Nucleus accumbens (tissue), 56 donors: ENCODE measurements at places on chromosomes 13 and 19.

GRCh38 chr19:29014857-29015436 lies 198.0 kb downstream of the UQCRFS1 start:
- DNase-seq: no peak

DNA sequence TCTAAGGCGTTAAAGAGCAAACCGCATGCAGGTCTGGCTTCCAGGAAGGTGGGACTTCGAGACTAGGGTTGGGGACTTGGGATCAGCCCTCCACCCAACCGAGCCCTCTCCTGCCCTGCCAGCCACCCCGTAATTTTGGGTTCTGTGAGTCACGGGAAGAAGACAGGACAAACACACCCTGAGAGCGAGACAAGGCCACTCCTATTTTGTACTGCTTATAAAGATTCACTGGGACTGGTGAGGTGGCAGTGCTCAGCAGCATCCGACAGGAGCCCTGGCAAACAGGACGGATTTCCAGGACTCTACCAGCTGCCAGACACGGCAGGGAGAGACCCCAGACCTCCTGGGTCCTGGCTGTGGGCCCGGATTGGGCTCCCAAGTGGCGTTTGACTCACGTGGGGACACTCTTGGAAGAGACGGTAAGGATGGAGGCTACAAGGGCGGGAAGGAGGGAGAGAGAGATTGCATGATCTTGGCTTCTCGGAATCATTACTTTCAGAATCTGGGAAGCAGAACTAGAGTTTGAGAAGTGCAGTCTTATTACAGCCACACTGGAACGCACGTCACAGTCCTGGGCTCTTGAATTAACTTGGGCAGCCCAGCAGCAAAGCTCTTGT lies at the start of gene C5AR2:
Gene C5AR2 (plus strand): TSS at position 245 of the 617 bp plus-strand sequence. CDS start 8,625 bp downstream, outside the sequence.
- no peak for DNase-seq

DNA sequence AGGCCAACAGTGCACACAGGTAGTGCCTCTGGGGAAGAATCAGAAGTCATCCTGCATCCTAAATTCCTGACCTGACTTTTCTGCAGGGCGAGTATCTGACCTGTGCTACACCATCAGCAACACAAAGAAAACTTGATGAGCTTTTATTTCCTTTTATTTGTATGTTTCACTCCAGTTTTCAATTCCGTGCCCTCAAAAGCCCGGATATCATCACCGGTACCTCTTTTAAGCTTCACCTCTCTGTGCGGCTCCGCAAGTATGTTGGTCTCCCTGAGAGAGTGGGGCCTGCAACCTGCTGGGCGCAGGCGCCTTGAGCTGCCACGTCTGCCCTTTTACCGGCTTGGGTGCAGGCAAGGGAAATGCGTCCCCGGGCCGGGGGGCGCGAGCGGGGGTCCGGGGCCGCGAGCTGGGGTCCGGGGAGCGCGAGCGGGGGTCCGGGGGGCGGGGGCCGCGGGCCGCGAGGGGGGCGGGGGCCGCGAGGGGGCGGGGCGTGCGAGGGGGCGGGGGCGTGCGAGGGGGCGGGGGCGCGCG lies 4.3 kb upstream of the DUXA start:
- DNase-seq: peak; percentile 4

DNA sequence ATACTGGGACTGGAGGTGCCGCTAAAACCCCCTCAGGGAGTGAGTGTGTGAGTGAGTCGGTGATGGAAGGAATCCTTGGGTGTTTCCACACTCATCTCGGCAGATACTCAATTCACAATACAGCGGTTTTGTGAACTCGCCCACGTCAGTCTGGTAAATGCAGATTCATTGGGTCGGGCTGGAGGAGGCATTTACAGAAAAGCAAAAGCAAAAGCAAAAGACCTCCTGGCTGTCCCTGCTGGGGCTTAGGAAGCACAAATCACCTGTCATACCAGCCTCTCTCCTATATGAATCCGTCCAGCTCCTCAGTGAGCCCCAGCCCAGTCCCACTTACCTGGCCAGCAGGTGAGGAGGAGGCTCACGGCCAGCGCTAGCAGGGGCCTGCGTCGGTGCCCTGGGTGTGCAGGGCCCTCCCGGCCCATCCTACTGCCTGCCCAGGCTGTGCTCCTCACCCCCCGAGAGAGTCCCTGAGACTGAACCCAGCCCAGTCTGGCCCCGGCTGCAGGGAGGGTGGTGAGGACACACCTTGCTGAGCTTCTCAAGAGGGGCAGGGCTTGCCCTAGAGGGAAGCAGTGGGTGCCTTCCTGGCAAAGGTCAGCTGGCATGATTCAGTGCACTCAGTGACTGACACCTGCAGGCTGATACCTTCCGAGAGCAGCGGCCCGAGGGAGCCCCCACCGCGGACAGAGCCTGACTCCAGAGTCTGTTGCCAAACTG lies at the start of gene MUC16:
Gene MUC16 (minus strand): TSS at position 475 of the 717 bp plus-strand sequence.
- DNase-seq: no peak

- DNase-seq: no peak
Measured at GRCh38 chr19:51030631-51031030, 4.2 kb downstream of the KLK12 start.

GRCh38 chr13:43908156-43909126 lies 28.7 kb downstream of the LACC1 start:
- no peak for DNase-seq

DNA sequence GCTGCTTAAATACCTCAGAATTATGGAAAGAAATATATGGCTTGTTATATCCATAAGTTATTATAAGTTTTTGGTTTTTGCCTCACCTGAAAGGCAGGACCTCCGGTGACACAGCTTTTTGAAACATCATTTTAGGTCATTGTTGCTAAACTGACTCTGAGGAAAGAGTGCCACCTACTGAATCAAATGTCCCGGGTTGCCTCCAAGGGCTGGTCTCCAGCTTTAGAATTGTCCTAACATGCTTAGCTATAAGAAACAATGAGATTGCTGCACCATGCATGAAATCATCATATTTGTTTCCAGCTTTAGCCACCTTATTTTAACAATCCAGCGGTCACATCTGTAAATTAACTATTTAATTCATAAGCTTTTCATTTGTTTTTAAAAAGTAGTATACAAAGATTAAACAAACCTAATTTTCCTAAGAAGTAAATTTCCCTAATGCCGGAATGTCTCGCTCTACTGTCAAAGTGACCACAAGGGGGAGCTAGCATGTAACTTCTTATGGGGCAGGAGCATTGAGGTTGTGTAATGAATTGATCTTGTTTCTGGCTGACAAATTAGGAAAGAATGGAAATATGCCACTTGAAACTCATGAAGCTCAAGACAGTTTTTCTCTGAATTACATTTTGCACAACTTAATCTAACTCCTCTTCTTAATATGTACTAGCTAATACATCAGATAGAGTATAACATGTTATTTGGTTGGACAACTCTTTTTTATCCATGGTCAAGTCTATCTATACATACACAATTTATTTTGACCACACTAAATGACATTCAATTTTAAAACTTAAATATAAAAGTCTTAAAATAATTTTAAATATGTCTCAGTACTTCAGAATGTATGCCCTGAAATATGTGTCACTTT lies 6.7 kb upstream of the PCDH17 start:
- DNase-seq: no peak

DNA sequence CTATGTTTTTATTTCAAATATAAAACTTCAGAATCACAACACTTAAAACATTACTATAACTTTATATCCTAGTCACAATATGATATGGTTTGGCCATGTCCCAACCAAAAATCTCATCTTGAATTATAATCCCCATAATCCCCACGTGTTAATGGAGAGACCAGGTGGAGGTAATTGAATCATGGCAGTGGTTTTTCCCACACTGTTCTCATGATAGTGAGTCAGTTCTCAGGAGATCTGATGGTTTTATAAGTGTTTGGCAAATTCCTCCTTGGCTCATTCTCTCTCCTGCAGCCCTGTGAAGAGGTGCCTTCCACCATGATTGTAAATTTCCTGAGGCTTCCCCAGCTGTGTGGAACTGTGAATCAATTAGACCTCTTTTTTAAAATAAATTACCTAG lies 307.6 kb downstream of the SPRY2 start:
- DNase-seq: no peak

GRCh38 chr19:11649941-11650340 lies 52.7 kb downstream of the ZNF627 start:
- DNase-seq: no peak

DNA sequence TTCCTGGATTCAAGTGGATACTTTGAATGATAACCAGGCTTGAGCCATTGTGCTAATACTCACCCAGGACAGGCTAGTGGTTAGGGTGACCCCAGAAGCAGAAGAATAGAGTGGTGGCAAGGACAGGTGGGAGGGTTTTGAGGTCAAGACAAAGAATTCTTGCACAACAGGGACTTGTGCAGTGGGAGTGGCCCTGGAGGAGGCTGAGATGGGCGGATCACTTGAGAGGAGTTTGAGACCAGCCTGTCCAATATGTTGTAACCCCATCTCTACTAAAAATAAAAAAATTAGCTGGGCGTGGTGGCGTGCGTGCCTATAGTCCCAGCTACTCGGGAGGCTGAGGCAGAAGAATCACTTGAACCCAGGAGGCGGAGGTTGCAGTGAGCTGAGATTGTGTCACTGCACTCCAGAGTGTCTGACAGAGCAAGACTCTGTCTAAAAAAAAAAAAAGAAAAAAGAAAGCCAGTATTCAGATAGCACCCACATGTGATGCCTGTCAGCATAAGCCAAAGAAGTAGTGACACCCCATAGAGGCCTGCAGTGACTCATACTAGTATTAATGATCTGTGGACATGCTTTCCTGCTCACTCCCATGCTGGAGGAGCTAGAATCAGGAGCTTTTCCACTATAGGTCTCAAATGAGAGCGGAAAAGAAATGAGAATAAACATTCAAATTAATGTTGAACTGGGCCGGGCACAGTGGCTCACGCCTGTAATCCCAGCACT lies 78.7 kb downstream of the RNF17 start:
- no peak for DNase-seq

DNA sequence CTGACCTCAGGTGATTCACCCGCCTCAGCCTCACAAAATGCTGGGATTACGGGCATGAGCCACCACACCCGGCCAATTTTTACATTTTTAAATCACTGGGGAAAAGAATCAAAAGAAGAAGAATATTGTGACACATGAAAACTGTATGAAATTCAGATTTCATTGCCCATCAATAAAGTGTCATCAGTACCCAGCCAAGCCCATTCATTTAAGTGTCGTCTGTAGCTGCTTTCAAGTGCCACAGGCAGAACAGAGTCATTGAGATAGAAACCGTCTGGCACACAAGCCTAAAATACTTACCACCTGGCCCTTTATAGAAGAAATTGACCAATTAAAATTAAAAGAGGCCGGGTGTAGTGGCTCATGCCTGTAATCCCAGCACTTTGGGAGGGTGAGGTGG lies 15.3 kb downstream of the COLGALT1 start:
- no peak for DNase-seq

DNA sequence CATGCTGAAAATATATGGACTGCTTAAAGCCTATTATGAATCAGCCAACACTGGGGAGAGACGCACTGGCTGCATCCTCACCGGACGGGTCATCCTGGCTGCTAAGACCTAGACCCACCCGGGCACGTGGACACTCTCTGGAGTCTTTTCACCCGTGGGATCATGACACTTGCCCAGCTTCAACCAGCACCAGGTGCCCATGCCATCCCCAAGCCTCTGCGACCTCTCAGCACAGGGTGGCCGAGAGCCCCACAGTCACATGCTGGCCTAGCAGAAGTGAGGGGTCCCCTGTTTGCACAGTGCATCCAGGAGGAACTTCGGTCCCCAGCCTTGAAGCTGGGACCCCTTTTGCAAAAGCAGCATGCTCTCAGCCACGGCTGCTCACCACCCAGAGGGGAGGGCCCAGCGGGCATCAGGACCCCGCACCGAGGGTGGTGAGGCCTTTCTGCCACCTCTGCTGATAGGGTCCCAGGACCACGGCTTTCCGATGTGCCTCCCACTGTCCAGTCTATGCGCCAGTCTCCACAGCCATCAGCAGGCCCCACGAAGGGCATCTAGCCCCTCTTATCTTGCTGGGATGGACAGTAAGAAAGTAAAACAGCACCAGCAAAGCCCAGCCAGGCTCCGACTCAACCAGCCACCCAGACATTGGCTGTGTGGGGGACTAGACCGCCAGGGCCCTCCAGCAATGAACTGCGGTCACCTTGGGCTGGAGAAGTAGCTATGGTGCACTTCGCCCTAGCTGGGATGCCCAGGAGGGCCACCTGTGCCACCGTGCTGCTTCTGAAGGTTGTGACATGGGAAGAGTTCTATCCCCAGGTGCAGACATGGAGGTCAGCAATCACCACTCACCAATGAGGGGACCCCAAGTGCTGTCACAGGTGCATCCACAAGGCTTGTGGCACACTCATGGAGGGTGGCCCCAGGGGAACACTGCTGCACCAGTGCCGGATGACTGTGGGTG lies 73.1 kb downstream of the CEBPG start:
- DNase-seq: no peak

DNA sequence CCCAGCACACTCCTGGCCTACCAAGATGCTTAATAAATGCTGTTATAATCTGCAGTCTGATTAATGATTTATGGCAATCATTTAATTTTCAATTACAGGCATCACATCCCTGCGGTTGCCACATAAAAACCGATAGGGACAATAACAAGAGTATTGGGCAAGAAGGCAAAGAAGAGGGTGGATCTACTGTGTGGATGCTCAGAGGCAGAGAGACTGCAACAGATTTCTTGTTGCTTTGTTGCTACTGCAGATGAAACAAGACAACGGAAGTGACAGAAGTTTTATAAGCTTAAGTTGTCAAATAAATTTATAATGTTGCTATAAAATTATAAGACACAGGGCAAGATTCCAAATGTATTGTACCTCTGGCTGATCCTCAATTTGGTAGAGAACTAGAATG lies 154.8 kb downstream of the ABCC4 start:
- DNase-seq: no peak

- DNase-seq: no peak
Measured at GRCh38 chr19:56299688-56300087, 15.0 kb downstream of the ZSCAN5A start.

- DNase-seq: no peak
Measured at GRCh38 chr19:15161028-15161984, 39.5 kb downstream of the NOTCH3 start.

- DNase-seq: peak; percentile 94
Measured at GRCh38 chr19:51688671-51689571, 4.2 kb upstream of the SPACA6 start.

- DNase-seq: no peak
Measured at GRCh38 chr19:51742789-51743188, 8.9 kb downstream of the FPR1 start.

GRCh38 chr19:15038294-15038693 lies 11.0 kb upstream of the CASP14 start:
- no peak for DNase-seq

DNA sequence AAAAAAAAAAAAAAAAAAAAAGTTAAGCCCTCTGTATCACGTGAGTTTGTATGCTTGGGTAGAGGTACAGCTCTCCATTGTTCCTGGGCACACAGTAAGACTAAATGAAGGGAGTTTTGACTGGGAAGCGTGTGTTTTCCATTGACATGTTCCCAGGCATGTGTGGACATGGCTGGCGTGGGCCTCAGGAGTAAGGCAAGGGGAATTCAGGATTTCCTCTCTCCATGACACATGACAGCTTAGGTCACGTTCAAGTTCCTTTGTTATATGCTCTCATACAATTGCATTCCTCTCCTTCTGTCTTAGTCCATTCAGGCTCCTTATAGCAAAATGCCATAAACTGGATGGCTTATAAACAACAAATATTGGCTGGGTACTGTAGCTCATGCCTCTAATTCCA lies 17.1 kb upstream of the MAP3K10 start:
- no peak for DNase-seq
